ENCODE measurements at places on chromosomes 2 and 18.
A peak's percentile ranks its signal among the peaks of the same experiment; 100 is the strongest.

- DNase-seq, result no peak
Observed at GRCh38 chr2:215969131-215969841, 44.1 kb downstream of the MREG start.

DNA sequence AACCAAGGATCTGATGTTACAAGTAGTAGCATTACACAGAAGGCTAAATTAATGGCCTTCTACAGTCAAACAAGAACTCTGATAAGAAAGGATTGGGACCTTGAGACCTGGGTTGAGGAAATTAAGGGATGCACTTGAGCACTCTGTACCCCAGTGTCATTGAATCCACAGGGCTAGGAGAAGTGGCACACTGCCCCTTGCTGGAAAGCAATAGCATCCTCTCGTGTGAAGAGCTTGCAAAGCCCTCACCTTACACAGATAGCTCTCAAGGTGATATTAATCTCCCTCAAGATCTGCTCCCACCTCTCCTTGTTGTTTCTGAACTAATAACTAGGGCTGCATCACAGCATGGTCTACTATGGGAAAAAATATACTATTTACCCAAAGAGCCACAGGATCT lies 26.5 kb upstream of the CHST9 start:
- DNase-seq, result no peak

DNA sequence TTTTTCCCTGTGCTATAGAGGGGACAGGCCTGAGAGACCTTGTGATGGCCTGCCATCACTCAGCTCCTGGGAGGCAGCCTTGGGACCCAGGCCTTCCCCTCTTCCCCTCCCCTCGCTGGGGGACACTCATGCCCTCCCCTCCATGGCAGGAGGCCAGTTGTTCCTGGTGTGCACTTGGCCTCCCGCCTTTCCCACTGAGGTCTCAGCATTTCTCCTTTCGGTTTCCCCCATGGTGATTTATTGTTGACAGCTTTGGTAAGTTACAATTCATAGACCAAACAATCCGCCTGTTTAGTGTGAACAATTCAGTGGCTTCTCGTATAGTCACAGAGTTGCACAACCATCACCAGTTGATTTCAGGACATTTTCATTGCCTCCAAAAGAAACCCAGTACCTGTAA lies 10.2 kb upstream of the CNDP1 start:
- DNase-seq, result peak; percentile 7

GRCh38 chr18:56995579-56996188 lies 151.2 kb upstream of the BOD1L2 start:
- no peak for DNase-seq

DNA sequence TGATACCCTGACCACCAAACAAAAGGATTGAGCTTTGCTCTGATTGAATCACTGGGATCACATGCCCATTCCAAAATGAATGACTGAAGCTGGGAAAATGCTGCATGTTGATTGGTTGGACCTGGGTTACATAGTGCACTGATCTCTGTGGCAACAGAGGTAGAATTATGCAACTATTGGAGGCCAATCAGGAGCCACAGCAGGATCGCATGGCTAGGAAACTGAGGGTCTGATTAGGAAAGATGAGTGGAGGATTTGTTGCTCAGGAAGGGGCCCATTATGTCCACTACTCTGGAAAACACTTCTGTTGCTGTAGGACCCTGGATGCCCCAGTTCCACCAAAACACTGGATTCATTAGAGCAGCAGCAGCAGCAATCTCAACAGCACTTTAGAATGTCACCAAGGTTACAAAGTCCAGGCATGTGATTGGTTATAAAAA lies 25.9 kb upstream of the SGPP2 start:
- DNase-seq, result peak; percentile 57

DNA sequence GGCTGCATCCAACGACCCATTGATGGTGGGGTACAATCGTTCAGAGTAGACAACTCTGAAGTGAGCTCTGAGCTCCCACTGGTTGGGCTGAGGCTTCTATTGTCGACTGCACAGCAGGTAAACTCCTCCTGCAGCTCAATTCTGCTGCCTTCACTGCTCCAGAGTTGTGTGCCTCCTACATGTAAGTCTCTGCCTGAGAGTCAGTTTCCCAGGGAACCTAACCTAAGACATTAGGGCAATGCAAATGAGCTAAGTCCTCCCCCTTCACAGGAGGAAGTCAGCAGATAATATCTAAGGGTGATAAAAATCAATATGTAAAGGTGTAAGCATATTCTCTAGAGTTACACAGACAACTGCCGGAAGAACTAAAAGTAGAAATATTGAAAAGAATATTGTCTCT lies 22.5 kb upstream of the ACYP2 start:
- DNase-seq, result no peak

DNA sequence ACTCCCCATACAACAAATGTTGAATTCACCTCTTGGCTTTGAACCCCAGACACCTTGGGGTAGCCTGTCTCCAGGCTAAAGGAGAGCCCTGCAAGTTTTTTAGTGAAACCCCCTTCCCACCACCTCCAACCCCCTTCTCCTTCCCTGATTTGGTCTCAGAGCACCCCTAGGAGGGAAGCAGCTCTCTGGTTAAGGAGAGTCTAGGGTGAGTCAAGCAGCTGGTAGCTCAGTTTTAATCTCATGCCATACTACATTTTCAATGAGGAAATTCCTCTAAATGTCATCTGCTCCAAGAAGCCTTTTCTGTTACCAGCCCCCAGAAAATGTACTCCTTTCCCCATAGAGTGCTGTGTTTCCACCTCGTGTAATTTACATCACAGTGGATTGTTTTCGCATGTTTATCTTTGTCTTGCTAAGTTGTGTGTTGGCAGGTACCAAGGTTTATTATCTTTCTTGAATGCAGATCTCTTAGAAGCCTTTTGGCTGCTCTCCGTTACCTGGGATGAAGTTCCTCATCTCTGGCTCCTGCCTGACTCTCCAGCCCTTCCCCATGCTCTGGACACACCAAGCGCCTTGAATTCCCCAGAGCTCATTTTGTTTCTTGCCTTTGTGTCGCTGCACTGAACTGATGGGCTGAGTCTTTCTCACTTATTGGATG lies 82.2 kb downstream of the ASAP2 start:
- DNase-seq, result no peak

DNA sequence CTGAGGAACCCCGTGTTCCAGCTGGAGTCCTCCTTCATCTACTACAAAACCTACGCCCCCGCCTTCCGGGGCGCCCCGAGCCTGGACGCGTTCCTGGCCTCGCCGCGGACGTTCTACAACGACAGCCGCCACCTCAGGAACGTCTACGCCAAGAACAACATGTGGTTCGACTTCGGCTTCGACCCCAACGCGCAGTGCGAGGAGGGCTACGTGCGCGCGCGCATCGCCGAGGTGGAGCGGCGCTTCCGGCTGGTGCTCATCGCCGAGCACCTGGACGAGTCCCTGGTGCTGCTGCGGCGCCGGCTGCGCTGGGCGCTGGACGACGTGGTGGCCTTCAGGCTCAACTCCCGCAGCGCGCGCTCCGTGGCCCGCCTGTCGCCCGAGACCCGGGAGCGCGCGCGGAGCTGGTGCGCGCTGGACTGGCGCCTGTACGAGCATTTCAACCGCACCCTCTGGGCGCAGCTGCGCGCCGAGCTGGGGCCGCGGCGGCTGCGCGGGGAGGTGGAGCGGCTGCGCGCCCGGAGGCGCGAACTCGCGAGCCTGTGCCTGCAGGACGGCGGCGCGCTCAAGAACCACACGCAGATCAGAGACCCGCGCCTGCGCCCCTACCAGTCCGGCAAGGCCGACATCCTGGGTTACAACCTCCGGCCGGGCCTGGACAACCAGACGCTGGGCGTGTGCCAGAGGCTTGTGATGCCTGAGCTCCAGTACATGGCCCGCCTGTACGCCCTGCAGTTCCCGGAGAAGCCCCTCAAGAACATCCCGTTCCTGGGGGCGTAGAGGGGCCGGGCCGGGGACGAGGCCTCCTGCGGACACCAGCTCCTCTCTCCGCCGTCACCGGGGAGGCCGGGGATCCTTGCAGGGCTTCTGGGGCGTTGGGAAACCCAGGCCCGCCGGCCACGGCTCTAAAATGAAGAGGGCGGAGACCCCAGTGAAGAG lies 5.3 kb upstream of the NEU4 start:
- DNase-seq, result no peak

DNA sequence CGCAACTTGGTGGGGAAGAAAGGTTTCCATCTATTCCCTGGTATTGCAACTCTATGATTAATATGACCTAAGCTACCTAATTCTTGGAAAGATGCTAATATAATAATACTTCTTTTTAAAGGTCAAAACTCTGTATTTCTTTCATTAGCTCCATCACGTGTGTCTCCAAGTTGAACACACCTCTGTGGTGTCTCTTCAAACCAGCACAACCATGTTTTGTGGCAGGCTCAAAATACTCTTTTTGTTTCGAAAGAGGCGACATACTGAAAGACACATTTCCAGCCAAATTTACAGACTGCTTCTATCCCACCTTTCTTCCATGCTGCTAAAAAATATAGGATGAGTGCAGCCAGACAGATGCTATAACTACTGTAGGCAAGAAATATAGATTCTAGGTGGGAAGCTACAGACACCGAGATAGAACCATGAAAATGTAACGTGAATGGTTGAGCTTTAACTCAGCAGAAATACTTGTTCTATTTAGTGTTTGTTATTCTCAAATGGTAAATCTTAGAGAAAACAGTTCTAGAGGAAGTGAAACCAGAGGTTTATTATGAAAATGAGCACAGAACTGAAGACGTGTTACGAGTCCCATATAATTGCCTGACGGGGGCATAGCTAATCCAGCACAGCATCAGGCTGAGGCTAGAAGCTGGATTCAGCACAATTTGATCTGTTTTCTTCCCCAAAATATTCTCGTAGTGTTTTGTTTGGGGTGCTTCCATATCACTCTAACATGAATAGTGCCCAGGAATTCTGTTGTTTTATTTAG lies 991.5 kb upstream of the FANCL start:
- DNase-seq, result no peak

GRCh38 chr18:12890964-12891363 lies 6.9 kb upstream of the PTPN2 start:
- no peak for DNase-seq

DNA sequence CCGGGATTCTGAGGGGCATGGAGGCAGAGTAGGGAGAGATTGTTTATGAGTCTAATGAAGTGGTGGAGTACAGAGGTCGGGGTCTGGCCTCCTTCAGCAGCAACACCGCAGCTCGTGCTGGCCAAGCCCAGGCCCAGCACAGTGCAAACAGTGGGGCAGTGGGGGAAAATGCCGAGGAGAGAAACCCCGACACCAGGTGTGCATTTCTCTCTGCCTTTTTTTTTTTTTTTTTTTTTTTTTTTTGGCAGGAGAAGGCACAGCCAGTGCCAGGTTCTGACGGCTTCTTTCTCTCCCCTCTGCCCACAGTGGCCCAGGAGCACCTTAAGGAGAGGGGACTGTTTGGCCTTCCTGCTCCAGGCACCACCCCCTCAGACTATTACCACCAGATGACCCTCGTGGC lies 219.3 kb downstream of the GLI2 start:
- no peak for DNase-seq

GRCh38 chr2:19644763-19645162 lies 257.0 kb downstream of the TTC32 start:
- no peak for DNase-seq

- DNase-seq, result no peak
Observed at GRCh38 chr2:69815717-69816116, 13.7 kb upstream of the GMCL1 start.

- DNase-seq, result no peak
Observed at GRCh38 chr2:217658806-217659205, 344.0 kb downstream of the TNS1 start.

DNA sequence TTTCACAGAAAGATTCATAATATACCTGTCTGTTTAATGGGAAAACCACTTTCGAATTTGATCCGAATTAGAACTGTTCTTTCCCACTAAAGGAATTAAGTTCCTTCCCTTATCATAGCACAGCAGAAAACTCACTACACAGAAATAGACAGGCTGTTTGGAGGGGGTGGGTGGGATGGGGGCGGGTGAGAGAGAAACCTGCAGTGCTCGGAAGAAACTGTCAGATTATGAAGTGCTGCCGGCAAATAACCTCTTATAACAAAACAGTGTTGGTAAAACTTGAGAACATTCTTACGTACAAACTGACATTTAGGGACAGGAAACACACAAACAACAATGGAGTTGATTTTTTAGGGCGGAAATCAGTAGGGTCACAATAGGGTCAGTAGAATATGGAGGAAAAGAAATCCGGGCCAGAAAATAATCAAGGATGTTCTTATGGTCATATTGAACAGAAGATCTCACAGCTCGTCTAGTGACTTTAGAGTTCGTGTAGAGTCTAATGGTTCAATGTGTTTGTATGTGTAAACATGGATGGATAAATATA lies 756.0 kb upstream of the LRATD1 start:
- no peak for DNase-seq

- no peak for DNase-seq
Observed at GRCh38 chr18:61282926-61283325, 50.3 kb upstream of the CDH20 start.

GRCh38 chr18:39591649-39592048 lies 2026.1 kb upstream of the CELF4 start:
- peak; percentile 52 for DNase-seq

- DNase-seq, result no peak
Observed at GRCh38 chr2:181459621-181460021, 2.4 kb downstream of the ITGA4 start.

GRCh38 chr2:37391711-37392110 lies 47.3 kb downstream of the QPCT start:
- DNase-seq, result no peak

GRCh38 chr18:58997811-58998337 lies 133.2 kb downstream of the ZNF532 start:
- DNase-seq, result no peak

DNA sequence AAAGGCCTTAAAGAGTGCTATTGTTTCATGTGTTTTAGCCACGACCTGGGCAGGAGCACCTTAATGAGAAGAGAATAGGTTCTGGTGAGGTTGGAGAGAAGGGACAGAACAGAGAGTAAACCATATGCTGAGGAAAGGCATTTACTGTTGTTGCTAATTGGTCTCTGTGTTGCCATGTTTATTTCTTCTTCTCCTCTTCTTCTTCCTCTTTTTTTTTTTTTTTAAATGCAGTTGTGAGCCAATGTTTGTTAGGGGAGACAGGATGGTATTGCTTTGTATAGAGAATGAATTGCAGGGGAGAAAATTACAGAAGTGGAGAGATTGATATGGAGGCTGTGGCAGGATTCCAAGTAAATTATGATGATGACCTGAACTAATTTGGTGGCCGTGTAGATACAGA lies 2.6 kb downstream of the SCN9A start:
- DNase-seq, result no peak

- DNase-seq, result no peak
Observed at GRCh38 chr2:46339676-46340459, 42.7 kb downstream of the EPAS1 start.

GRCh38 chr18:34871435-34871834 lies 161.3 kb downstream of the DTNA start:
- no peak for DNase-seq

GRCh38 chr18:44788334-44788733 lies 107.6 kb downstream of the SETBP1 start:
- no peak for DNase-seq

DNA sequence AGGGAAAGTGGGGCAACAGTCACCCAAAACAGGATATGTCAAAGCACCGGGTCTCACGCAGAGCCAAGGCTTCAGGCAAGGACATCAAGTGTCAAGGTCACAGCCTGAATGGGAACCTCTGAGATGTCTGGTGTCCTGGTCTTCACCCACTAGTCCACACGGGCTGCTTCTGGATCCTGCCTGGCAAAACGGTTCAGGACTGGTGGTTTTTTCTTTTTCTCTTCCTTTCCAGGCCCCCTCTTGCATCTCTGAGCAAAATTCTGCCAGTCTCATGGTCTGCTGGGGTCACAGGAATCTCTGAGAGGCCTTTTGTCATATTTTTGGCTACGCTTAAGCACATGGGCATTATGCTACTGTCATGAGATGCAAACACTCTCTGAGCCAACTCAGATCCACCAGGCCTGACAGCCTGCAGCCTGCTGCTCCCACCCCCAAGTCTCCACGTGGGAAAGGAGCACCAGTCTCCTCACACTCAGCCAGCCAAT lies 518.2 kb upstream of the ZEB2 start:
- DNase-seq, result no peak

All from NCI-H774 (cell line).